PC-3 (cell line): ENCODE measurements at places on chromosomes 3 and 15.

DNA sequence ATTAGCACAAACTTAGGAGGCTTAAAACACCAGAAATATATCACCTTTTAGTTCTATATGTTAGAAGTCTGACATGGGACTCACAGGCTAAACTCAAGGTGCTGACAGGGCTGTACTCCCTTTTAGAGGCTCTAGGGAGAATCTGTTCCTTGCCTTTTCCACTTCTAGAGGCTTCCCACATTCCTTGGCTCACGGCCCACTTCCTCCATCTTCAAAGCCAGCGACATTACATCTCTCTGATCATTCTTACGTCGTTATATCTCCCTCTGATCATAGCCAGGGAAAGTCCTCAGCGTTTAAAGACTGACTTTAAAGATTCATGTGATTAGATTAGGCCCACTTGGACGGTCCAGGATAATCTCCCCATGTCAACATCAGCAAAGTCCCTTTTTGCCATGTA is 166.3 kb downstream of the GREM1 start:
- no peak for DNase-seq

- DNase-seq, result no peak
Measured at GRCh38 chr3:100257586-100257985, 3.2 kb upstream of the TBC1D23 start.

- DNase-seq, result no peak
Measured at GRCh38 chr15:62927196-62927595, 115.4 kb upstream of the TPM1 start.

- no peak for DNase-seq
Measured at GRCh38 chr3:148077965-148078364, 619.7 kb upstream of the AGTR1 start.

DNA sequence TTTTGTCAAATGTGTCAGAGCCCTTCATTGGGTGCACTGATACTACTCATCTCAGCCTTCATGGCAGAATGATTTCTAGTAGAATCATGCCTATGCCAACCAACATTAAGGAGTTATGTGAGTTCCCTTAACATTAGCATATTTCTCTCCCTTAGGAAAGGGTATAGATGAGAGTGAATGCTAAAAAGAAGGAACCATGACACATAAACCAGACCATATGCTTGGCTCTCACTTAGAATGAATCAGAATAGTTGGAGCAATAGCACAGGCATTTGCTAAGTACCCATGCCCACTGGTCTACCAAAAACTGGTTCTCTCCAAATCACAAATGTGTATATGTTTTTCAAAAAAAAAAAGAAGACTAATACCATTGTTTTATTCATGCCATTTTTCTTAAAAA is 51.1 kb downstream of the STRIT1 start:
- DNase-seq, result no peak

GRCh38 chr3:196604548-196604947 is 34.9 kb upstream of the NRROS start:
- no peak for DNase-seq

DNA sequence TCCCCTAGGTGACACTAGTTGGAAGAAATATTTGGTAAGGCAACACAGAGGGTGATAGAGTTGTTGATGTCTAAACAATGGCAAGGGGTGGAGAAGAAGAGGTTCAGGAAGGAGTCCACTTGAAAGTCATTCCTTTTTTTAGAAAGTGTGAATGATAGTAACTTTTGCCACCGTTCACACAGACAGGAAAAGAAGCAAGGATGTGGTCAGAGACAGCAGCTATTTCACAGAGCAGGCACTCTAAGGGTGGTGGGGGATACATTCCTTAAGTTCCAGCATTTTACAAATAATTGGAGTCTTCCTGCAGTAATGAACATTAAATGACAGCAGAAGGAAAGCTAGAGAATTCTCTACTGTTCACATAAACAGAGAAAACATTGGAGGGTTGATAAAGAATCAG is 75.4 kb upstream of the ZNF385D start:
- DNase-seq, result no peak

DNA sequence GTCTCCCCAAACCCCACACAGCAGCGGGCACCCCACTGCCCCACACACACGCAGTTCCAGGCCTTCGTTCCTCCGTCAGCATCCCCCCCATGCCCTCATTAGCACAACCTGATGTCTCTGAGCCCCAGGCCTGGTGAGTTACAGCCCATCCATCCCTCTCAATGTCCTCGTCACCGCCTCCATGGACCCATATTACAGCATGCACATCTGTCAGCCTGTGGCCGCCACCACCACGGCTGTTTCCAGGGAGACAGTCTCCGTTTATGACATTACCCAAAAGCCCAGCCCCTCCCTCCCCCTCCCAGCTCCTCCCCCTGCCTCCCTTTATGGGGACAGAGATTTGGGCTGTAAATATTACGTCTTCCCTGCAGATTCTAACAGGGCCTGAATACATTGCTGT is 143.1 kb upstream of the LINGO1 start:
- DNase-seq, result no peak

DNA sequence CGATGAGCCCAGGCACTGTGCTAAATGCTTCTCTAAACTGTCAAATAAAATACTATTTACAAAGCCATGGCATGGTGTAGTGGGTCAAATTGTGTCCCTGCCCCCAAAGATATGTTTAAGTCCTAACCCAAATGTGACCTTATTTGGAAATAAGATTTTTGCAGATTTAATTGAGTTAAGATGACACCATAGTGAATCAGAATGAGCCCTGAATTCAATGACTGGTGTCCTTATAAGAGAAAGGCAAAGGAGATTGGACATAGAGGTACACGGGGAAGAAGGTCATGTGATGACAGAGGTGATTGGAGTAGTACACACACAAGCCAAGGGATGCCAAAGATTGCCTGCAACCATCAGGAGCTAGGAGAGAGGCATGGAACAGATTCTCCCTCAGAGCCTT is 121.6 kb upstream of the VEPH1 start:
- DNase-seq, result peak; percentile 55

GRCh38 chr3:111595232-111595631 is at the start of gene ZBED2:
TSS of gene ZBED2 (minus strand) at chr3:111595346. CDS start at chr3:111594201, 1,145 bp downstream.
- DNase-seq, result no peak

DNA sequence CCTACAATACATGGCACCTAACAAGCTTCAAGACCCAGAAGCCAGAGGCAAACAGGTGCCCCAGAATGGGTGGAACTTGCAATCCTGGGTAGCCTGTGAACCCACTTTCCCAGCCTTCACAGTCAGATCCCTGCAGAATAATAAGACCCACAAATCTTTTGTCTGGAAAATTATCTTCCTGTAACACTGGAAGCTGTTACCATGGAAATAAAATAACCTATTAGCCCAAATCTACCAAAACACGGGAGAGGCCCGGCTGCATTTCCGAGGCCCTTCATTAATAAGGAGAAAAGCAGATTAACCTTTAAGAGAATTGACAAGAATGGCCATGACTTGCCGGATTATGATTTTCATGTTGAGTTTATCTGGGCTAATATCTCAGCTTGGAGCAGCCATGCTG is 256.1 kb upstream of the PROK2 start:
- DNase-seq, result no peak

DNA sequence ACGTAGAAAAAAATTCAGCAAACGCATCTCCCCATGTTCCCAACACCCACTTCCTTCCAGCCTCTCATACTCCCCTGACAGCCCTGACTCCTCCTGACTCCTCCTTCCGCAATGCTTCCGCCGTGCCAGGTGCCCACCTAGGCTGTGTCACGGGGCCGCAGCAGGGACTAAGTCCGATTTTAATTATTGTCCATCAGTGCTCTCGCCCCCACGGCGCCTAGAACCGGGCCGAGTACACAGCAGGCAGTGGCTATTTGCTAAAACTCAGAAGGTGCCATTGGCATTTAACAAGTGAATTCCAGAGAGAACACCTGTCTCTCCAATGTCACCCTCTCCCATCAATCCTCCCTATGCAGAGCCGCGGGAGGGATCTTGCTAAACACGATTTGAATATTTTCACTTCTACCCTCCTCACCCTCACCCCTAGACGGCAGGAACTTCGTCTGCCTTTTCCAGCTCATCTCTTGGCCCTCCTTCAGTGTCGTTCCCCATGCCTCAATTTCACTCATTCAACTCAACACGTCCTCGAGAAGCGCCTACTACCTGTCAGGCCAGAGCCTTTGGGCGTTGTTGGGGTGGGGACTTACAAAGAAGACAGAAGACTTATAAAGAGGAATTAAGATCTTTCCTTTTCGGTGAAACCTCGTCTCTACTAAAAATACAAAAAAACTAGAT is 11.5 kb upstream of the SHF start:
- DNase-seq, result peak; percentile 26

GRCh38 chr3:188197388-188197847 is 43.5 kb downstream of the LPP start:
- DNase-seq, result no peak

DNA sequence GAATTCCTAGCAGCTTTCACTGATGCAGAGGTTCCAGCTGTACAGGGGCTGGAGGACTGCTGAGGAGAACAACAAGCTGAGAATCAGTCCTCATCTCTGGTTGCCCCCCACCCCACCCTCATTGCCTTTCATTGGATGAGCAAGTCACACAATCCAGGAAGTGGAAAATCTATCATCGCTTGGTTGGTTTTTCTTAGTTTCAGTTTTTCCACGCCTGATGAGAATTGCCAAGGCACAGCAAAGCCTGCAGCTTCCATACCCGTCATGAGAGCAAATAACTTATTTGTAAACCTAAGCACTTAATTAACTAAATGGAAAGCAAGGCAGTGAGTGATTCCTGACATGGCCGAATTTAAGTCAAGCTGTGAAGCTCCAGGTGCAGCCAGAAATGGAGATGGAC is 21.4 kb upstream of the LIPC start:
- no peak for DNase-seq

DNA sequence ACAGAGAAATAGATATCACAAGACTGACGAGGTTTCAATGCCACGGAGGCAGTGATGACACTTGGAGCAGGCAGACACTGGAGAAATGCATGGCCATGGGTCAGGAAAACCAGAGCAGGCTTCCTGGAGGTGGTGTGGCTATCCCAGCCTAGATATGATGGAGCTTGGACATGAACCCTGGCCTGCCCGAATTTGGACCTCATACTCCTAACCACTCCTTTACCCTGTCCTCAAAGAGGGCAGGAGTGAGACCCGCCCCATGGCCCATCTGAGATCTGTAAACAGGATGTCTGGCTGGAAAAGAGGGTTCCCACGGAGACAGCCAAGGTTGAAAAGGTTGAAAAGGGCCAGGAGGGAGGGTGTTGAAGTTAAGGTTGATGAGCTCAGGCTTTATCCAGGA is 31.0 kb downstream of the CPN2 start:
- no peak for DNase-seq

- DNase-seq, result no peak
Measured at GRCh38 chr3:143480344-143480743, 360.8 kb downstream of the CHST2 start.

- no peak for DNase-seq
Measured at GRCh38 chr3:71854706-71855105, 69.8 kb upstream of the PROK2 start.

- DNase-seq, result no peak
Measured at GRCh38 chr3:184594371-184595001, 32.9 kb downstream of the EPHB3 start.

GRCh38 chr15:69482686-69483256 is 30.2 kb downstream of the RPLP1 start:
- DNase-seq, result peak; percentile 54

DNA sequence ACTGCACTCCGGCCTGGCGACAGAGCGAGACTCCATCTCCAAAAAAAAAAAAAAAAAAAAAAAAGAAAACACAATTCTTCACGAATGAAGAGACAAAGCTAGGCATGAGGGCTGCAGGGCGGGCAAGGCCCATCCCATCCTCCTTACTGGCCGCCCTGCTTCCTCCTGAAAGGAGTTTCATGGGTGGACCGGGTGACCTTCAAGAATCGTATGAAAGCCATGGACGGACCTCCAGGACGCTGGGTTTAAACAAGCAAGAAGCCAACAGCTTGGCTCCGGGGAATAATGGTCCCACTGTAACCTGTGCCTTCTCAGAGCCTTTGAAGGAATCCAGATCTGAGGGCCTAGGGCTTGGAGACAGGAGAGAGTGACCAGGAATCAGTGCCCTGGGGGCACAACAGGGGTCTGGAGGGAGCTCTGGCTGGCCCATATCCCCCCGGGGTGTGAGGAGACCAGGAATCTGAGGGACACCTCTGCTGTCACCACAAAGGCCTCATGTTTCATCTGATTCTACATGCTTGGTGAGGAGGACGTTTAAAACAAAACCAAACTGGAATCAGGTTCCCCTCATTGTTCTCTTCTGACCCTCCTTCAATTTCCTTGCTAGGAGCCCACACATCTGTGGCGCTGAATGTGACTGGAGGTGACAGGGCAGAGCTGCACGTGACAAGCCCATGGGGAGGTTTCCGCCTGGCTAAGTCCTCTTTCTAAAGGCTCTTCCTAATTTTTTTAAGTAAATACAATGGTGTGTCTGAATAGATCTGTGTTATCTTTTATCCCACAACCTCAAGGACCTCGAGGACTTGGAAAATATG is 46.1 kb downstream of the WHAMM start:
- DNase-seq, result no peak

GRCh38 chr3:96449803-96450202 is 364.6 kb upstream of the EPHA6 start:
- no peak for DNase-seq

- DNase-seq, result no peak
Measured at GRCh38 chr3:62954580-62954979, 79.4 kb upstream of the CADPS start.

GRCh38 chr15:42264795-42265194 is 8.2 kb upstream of the GANC start:
- DNase-seq, result no peak

- DNase-seq, result peak; percentile 94
Measured at GRCh38 chr3:157360044-157360443, 76.6 kb upstream of the PTX3 start.

GRCh38 chr3:157294491-157294890 is 134.5 kb upstream of the CCNL1 start:
- no peak for DNase-seq
